ENCODE measurements at places on chromosomes 7 and 10. TPM values are rescaled to one million over a fixed set of nuclear protein-coding genes. Genes with fewer than 3 reads are reported as not detected.

The UPP1 gene
- total RNA-seq, result 93.2 TPM

The GPC2 gene
- 2.7 TPM for total RNA-seq

The TUBAL3 gene
- 0.19 TPM for total RNA-seq

The GARIN1A gene
- 1.6 TPM for total RNA-seq

The NOS3 gene
- total RNA-seq, result 8.0 TPM

The DMTF1 gene
- total RNA-seq, result 166 TPM

The TMEM243 gene
- 58.3 TPM for total RNA-seq

The CRTAC1 gene
- total RNA-seq, result not detected

The ANKIB1 gene
- 48.8 TPM for total RNA-seq

The TRIM50 gene
- total RNA-seq, result not detected

The MYH16 gene
- total RNA-seq, result not detected

The TMEM178B gene
- total RNA-seq, result 8.2 TPM

The PGAM2 gene
- total RNA-seq, result not detected

The INTS15 gene
- total RNA-seq, result 42.5 TPM

The HKDC1 gene
- total RNA-seq, result not detected

- DNase-seq, result no peak
Measured at GRCh38 chr7:37068038-37068437, 343.7 kb upstream of the AOAH start.

DNA sequence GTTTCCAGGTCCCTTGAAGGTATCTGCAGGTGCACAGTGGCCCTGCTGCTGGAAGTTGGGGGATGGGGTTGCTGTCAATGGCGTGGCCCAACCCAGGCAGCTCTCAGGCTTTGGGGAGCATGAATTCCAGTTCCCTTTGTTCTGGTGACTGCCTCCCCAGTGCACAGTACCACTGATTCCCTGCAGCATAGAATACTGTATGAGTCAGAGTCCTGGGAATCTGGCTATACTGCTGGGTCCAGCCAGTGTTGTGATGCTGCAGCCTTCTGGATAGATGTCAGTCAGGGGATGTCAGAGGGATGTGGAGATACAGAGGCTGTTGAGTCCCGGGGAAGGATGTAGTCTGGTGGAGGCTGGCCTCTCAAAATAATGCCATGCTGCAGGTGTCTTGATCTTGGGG is 99.3 kb downstream of the LANCL2 start:
- DNase-seq, result no peak

DNA sequence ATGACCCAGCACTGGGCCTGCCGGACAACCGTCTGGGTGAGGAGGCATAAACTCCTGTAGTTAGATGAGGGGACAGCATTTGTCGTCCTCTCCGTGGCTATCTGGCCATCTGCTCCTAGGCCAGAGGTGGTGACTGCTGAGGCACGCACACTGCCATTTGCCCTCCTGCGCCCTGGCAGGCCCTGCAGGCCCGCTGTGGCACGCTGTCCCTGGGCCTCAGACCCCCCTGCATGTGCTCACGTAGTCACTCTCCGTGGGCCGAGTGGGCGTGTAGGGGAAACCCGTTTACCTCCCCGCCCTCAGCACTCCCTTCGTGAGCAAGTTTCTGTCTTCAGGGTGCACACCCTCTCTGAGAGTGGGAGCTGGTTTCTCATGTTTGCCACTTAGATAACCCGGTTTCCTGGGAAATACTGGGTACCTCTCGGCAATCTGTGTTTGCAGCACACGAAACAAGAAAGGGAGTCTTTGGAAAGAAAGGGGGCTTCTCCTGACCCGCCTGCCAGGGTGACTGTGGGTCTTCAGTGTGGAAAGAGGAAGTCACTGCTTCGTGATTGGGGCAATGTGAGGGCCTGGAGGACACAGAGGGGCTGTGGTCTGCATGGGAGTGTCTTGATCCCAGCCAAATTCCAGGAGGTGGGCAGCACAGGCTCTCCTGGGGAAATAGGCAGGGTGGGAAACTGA is 10.8 kb downstream of the ADAMTS14 start:
- DNase-seq, result no peak

- no peak for DNase-seq
Measured at GRCh38 chr7:30143748-30144251, 9.0 kb downstream of the MTURN start.

- DNase-seq, result no peak
Measured at GRCh38 chr10:21488246-21488956, 37.1 kb downstream of the SKIDA1 start.

GRCh38 chr7:157538321-157538720 is 201.5 kb downstream of the DNAJB6 start:
- DNase-seq, result peak; percentile 6

- DNase-seq, result no peak
Measured at GRCh38 chr10:106577266-106577665, 587.2 kb downstream of the SORCS1 start.

GRCh38 chr7:140678816-140679130 is 6.0 kb downstream of the ADCK2 start:
- peak; percentile 48 for DNase-seq

GRCh38 chr7:47028284-47028683 is 553.6 kb downstream of the TNS3 start:
- no peak for DNase-seq

GRCh38 chr10:90652519-90652918 is 205.3 kb downstream of the HTR7 start:
- DNase-seq, result no peak

DNA sequence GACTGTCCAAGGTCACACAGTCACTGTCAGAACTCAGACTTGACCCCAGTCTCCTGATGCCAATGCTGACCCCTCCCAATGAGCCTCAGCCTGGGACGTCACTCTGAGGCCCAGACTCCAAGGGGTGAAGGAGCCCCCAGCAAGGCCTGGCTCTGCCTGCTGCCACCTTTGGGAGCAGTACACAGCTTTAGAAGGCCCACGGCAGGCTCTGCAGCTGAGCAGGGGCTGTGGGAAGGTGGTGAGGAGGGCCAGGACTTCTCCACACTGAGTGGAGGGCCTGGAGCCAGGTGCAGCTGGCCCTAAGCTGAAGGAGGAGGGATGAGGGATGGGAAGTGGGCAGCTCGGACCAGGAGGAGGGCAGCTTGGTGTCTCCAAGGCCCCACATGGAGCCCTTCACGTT is 23.9 kb upstream of the ZMIZ1 start:
- no peak for DNase-seq

GRCh38 chr10:123995461-123996131 is 97.8 kb downstream of the CHST15 start:
- peak; percentile 47 for DNase-seq

- no peak for DNase-seq
Measured at GRCh38 chr10:10361301-10361885, 656.3 kb upstream of the CELF2 start.

GRCh38 chr7:86643561-86644281 is at the start of gene GRM3:
GRM3 (plus strand) TSS chr7:86643909; CDS start chr7:86765146, 121,237 bp downstream.
- DNase-seq, result no peak

- DNase-seq, result no peak
Measured at GRCh38 chr7:149217570-149217969, 21.9 kb upstream of the ZNF212 start.

DNA sequence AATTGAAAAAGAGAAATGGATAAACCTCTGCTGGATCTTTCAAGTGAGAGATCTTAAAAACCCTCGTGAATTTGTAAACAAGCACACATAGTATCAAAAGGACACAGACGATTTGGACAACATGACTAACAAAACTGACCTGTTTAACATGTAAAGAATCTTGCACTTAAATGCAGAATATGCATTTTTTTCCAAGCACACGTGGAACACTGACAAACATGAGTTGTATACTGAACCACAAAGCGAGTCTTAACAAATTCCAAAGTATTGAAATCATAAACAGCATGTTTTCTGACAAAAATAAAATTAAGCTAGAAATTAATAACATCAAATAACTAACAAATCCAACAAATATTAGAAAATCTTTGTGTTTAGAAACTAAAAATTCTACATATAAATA is 65.0 kb upstream of the ZNF746 start:
- no peak for DNase-seq

DNA sequence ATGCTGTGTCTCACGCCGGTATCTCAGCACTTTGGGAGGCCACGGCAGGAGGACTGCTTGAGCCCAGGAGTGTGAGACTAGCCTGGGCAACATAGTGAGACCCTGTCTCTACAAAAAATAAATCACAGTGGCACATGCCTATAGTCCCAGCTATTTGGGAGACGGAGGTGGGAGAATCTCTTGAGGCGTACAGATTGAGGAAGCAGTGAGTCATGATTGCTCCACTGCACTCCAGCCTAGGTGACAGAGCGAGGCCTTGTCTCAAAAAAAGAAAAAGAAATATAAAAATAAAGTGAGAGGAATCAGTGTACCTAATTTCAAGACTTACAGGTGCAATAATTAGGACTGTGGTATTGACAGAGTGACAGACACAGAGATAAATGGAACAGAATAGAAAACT is 23.9 kb downstream of the SLC25A40 start:
- DNase-seq, result no peak

DNA sequence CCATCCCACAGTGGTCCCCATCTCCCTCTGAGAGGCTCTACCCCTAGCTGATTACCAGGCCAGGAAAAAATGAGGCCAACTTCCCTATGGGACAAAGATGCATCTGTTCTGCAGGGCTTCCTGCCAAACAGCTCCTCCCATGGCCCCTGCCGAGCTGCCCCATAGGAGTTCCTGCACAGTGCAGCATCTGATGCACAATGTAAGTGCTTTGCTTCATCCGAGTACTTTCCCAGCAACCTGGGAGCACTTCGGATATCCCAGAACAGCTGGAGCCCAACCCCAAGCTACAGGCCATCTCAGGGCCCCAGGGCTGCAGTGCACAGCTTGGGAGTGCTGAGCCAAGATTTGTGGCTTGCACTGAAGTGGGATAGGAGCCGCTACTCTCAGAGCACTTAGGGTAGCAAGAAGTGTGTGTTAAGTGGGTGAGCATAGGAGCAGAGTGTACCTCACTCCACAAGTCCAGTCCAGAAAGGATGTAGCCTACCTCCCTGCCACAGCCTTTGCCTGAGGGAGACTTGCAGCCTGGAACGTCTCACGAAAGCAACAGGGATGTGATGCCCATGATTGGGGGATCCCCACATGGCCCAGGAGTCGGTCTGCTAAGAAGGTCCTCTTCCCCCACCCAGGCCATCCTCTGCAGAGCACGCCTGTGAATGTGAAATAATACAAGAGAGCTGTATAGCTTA is 209.6 kb upstream of the VWC2 start:
- DNase-seq, result no peak

DNA sequence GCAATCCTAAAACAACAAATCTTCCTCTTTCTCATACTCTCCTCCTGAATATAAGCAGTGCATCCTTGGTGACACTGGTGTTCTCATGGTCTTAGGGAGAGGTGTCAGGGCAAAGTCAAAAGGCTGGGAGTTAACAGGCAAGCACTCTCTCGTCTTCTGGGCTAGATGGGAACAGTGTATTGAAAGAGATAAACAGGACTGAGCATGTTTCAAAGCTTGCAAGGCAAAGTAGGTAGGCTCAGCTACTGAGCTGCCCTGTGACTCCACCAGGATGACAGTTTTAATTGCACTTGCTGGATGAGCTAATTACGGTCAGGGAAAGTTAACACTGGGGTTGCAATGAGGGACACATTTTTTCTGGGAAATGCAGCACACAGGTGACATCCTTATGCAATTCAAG is 554.9 kb upstream of the NRP1 start:
- DNase-seq, result no peak

DNA sequence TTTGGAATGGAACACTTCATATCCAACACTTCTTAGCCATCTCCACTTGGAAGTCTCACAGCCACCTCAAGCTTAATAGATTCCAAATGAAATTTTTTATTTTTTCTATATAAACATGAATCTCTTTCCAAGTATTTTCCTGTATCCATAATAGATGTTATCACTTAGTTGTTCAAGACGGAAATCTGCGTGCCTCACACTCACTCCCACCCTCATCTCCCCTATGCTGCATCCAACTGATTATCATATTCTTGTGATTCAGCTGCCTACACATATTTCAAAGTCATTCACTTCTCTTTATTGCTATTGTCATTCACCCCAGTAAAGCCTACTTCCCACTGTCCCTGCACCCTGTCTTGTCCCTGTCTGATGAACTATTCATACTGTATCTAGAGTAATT is 70.2 kb upstream of the MKX start:
- no peak for DNase-seq

DNA sequence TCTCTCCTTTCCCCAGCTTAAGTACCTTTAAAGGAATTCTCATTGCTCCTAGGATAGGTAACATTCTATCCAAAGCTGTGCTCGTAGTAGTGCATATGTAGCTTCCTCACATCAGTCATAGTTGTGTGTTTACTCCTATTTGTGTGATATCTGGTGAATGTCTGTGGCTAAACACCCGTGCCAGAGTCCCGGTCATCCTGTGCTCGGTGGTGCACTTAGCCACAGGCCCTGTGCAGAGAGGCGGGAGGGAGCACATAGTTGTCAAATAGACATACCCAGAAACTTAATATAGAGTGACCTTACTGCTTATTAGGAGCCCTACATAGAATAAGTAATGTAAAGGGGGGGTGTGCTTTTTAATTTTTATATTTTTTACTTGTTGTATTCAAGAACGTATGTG is 76.6 kb downstream of the RBM33 start:
- DNase-seq, result no peak

DNA sequence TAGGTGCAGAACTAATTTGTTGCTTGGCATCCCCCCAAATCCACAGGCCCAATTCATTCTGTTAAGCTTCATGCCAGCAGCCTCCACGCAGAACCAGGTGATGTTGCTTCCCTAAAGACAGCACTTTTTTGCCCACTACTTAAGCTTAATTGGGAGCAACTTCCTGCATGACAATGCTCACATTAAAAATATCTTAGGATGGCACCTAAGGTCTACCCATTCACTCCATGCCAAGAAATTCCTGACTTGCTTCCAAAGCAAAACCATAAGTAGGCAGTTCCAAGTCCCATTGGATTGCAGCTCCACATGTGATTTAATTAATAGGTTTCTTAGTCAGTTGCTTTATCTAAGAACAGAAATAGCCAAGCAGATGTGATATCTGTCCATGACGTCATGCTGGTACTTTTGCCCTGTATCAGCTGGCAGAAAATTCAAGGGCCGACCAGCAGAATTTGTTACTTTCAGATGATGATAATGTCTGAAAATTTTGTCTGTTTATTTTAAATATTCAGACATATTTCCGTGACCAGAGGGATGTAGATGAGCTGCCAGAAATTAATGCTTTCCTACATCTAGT is 325.5 kb downstream of the LHFPL3 start:
- no peak for DNase-seq

All from natural killer cell treated with Interleukin-12 subunit alpha and Interleukin-12 subunit beta and Interleukin-15 and Interleukin-18, amount 100 ng/mL, for 72 hours (primary cell).